ENCODE measurements at places on chromosomes 7 and 10.
A peak's percentile ranks its signal among the peaks of the same experiment; 100 is the strongest.

DNA sequence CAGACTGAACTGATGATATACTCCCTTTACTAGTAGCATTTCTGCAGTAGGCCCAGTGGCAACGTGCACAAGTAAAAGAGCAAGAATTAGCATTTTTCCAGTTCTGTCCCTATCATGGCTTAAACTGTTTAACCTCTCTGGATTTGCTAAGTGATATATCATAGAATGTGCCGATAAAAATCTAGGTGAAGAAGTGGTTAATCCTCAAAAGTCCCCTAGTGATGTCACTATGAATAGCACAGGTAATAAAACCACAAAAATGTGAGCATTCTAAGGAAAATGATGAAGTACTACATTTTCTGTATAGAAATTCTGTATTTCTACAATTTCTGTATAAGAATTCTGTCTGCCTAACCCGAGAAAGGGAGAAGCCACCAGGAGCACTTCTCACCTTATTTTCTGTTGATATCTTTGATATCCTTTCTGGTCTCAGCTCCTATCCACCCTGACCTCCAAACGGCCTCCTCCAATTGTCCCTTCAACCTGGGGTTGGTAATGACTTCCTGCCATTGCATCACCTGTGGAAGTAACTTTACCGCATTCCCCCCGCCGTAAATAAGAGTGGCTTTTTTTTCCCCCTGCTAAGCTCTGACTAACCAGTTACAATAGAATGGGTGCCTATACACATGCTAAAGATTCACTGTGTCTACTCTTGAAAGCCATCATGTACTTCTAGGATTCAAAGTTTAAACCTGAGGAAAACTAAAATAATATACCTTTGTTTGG lies 155.9 kb upstream of the ASAH2 start:
- DNase-seq = peak; percentile 44

GRCh38 chr7:27101171-27101956 lies 1.1 kb downstream of the HOXA2 start:
- no peak for DNase-seq

DNA sequence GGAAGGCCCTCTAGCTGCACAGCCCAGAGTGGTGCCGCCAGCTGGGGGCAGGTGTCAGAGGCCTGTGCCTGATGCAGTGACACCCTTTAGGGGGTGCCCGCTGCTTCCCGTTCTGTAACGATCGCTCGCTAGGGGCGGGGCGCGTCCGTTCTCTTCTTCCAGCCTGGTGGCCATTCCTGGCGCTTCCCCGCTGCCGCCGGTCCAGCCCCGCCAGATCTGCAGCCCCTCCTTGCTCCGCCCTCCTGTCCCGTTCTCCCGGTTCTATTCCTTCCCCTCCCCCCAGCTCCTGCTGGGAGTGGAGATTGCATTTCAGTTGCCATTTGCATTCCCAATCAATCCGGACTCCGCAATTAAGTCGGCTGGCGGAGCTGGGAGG lies 39.2 kb downstream of the AGAP3 start:
- peak; percentile 83 for DNase-seq

- no peak for DNase-seq
These were observed 106.1 kb upstream of the SLC13A1 start for GRCh38 chr7:123305840-123306375.

DNA sequence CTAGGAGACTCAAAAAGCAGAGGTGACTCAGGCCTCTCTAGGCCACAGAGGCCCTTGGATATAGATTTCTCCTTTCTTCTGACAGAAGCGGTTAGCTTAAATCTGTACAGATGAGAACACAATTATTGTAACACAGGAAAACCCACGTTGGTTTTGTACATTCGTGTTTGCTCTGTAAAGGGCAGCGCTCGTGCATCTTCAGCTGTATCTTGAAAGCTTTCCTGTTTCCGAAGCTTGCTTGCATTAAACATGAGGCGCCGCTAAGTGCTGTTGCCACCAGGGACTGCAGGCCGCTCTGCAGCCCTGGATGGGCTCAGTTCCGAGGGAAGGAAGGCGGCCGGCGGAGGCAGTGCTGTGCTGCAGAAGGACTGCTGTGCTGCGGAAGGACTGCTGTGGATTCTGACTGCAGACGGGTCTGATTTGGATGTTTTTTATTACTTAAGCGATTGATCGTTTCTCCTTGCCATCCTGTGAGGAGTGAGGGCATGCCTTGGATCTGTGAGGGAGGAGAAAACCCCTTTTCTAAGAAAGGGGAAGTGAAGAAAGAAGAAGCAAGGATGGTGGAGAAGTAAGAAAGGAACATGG lies 53.3 kb downstream of the FHIP2A start:
- DNase-seq = peak; percentile 78

DNA sequence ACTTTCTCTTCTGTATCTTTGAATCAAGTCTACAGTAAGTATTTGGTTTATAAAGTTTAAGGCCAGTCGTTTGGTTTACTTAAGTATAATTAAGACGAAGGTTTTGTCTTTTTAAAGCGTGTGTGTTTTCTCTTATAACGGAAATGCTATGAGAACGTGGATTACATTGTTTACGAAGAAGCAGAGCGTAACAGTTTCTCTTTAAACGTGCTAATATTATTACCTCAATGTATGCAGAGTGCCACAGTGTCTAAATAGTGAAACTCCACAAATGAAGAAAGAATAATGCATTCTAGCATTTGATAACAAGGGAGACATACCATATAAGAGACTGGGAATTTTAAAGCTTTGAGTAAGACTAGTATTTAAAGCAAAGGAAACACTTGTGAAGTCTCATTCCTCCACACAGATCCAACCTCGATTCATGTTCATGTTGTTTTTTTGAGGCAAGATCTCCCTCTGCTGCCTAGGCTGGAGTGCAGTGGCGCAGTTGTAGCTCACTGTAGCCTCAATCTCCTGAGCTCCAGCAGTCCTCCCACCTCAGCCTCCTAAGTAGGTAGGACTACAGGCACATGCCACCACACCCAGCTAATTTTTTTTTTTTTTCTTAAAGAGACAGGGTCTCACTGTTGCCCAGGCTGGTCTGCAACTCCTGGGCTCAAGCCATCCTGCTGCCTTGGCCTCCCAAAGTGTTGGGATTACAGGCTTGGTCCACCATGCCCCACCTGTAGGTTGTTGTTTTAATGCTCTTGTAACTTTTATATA lies 75.1 kb downstream of the ANKRD61 start:
- DNase-seq = no peak

GRCh38 chr7:93014410-93014809 lies 103.4 kb downstream of the SAMD9 start:
- DNase-seq = no peak

DNA sequence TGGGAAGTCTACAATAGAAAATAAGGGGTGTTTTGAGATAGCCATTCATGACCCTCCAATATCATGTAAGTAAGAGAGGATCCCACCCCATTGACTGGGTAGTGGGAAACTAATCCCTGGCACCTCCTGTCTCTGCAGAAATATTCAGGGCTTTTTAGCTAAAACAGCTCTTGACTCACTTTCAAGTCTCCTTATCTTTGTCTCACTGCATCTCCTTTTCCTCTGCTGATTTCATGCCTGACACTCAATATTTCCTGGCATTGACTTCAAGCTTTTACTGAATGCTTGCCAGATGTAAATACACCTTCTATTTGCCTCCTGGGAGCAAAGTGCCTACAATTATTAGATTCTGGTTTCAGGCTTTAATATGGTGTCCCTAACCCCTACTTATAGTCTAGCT lies 57.1 kb downstream of the CHRM2 start:
- DNase-seq = no peak

DNA sequence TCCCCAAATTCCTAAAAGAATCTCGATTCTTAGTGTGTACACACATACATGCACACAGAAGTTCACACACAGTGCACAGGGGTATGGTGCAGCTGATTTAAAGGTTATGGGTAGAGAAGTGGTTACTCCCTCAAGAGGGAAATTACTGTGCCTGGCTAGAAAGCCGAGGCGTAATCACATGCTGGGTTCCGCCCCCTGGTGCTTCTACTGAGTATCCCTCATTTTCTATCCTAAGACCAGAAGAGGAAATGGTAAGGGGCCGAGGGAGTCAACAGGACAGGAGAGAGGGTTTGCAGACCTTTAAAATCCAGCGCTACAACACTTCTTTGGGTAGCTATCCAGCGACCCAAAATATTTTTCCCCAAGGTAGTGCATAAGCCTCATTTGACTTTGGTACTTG lies 147.3 kb upstream of the TMEM196 start:
- DNase-seq = peak; percentile 53

GRCh38 chr7:1531263-1531978 lies 919 bp downstream of the MAFK start:
- DNase-seq = no peak
